ENCODE measurements at places on chromosomes 3 and 15.

DNA sequence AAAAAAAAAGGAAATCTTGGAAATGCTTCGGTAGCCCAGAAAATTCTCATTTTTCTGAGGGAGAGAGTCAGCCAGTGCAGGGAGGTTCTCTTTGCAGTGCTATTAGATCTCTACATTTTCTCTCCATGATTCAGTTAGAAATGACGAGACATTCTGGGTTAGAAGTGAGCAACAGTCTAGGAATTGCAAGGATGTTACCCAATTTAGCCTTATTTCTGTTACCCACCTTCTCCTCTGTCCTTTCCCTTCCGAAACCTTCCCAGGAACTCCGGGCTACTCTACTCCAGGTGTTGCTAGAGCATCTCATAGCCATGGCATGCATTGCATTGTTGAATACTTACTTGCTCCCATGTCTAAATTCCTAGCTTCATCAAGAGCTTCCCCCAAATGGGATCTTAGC lies 106.8 kb downstream of the EDEM1 start:
- peak; percentile 89 for DNase-seq

DNA sequence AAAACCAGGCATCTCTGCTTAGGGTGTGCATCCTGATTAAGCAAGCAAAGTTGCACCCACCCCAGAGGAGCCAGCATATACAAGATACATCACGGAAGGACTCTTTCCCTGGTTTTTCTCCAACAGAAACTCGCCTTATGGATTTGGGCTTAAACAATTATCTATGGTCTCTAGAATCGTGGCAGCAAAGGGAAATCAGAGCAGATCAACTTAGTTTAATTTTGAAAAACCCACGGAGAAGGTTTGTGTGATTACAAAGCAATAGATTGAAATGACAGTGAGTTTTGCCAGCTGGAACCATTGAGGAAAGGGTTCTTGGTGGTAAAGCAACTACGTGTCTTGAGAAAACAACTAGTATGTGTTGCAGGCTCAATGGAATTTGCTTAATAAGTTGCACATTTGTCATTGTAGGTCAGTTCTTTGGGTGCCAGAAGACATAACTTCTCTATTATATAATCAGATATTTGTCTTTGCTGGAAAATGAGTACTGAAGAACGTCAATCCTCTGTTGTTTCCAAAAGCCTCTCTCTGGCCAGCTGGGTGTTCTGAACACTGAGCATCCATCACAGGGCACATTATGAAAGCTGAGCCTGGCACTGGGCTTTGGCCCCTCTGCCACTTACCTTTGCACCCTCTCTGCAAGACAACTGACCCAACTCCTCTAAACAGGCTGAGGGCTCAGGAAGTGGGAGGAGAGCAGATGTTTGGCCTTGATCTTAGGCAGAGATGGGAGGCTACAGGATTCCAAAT lies 75.7 kb upstream of the FBN1 start:
- peak; percentile 85 for DNase-seq

GRCh38 chr15:73683777-73684580 lies at the start of gene CD276:
CD276 (plus strand) TSS chr15:73684383; CDS start chr15:73699640, 15,257 bp downstream.
- DNase-seq, result peak; percentile 84

GRCh38 chr15:58489289-58490085 lies 57.7 kb downstream of the LIPC start:
- DNase-seq, result no peak

DNA sequence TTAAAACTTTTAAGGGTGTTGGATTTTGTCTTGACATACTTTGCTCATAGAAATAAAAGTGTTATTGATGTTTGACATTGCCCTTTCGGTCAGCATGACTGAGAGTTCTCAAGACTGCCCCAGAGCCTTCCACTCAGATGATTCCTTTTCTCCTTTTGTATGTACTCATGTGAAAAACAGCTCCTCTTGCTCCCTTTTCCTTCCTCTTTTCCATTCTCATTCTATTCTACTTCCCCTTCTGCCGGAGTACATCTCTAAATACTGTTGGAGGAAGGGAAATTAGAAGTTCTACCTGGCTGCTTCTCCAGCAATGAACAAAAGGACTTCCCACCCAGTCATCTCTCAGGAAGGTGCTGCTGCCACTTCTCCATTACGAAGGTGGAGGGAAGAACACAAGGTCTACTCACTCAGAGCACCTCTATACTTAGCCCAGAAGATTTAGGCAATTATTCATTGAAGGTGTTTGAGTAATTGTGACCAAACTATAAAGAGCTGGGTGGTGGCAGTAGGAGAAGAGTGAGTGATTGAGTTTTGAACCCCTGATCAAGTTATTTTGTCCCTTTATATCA lies 163.8 kb upstream of the MBNL1 start:
- DNase-seq, result no peak

DNA sequence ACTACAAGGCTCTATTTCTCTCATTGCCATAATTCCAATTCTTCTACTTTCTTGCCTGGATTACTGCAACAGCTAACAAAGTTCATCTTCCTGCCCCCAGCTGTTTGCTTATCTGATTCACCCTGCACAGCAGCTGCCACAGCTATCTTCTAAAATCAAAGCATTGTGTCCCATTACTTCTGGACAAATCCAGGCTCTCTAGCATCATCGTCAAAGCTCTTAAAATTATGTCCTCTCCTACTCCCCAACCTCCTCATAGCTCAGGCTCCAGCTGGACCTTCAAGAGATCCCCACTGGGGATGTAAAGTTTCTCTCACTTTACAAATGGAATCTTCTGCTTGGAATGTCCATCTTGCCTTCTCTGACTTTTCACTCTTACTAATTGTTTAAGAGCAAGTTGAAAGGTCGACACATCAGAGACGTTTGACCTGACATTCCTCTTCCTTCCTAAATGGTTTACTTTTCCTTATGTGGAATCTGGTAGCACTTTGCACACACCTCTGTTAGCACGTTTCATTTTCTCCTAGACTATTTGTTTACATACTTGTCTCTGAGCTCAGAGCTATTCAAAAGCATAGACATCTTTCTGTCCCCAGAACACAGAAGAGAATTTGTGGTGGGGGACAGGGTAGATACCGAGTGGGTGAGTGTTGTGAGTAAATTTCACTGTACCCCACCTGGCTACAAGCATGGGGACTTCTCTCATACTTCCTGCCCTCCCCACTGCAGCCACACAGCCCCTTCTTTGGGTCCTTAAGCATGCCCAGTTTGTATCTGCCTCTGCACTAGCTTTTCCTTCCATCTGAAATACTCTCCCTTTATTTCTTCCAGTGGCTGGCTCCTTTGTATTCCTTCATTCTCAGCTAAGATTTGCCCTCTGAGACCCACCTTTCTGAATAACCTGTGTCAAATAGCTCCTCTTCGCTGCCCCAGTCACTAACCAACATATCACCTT lies 77.9 kb downstream of the SERPINI1 start:
- DNase-seq, result peak; percentile 25

DNA sequence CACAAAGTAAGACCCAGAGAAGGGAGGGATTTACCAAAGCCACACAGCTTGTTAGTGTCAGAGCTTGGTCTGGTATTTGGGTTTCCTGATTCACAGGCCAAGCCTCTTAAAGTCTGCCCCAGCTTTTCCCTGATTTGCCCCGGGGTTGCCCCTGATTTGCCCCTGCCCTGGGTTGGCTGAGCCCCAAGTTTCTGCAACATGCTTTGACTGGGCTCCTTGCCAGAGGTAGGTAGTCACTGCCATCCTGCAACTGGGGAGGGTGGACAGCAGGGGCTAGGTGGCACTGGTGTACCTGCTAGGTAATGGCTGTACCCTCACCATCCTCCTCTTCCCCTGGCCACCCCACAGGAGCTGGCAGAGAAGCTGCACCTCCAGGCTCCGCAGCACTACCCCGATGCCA lies 2.5 kb downstream of the MPI start:
- DNase-seq, result no peak

All from EH (cell line).